ENCODE measurements at places on chromosomes 1 and 21.

GRCh38 chr1:117201808-117202207, 8.9 kb downstream of the VTCN1 start:
- no peak for DNase-seq

DNA sequence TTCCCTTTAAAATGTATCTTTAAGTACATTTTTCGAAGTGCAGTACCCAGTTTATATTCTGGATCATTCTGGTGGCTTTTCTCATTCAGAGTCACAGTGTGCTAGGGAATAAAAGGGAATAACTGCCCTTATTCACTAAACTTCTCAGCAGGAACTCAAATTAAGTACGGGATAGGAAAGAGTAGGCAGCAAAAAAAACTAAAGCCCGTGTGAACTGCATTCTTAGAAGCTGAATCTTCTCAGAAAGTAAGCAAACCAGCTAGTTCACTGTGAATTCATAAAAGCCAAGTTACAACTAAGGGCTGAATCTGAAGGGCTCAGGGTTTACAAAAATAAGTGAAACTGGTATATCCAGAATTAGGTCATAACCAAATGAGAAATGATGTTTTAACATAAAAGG, 22.0 kb downstream of the PRPF38A start:
- DNase-seq: no peak

- DNase-seq: no peak
These were observed 54.0 kb upstream of the BOLA1 start for GRCh38 chr1:149845416-149845815.

DNA sequence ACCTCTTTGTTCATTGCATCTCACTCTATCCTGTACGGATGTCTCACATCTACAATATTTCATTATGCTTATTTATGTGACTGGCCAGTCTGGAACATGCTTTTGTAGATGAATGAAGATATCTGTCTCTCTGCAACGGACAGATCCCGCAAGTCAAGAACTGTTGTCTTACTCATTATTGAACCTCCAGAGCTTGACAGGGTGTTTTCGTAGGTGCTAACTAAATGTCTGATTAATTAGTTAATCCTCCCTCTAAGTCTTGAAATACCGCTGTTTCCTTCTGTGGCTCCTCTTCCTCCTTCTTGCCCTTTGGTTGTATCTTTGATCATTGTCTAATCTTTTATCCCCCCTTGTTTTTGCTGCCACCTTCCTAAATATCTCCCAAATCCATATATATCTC, 3.2 kb upstream of the C1orf162 start:
- DNase-seq: no peak

DNA sequence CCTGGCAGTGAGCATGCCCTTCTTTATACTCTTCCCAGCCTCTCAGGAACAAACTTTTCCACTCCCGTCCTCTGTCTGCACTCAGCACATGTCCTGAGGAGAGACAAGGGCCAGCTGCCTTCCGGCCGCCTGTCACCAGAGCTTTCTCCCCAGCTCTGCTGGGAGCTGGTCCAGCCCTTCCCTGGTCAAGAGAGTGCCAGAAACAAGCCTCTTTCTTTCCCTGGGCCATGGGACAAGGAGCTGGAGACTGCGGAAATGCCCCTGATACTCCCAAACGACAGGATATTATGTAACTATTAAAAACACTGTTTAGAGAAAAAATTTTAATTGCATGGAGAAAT, 10.4 kb downstream of the LAMB3 start:
- DNase-seq: no peak

DNA sequence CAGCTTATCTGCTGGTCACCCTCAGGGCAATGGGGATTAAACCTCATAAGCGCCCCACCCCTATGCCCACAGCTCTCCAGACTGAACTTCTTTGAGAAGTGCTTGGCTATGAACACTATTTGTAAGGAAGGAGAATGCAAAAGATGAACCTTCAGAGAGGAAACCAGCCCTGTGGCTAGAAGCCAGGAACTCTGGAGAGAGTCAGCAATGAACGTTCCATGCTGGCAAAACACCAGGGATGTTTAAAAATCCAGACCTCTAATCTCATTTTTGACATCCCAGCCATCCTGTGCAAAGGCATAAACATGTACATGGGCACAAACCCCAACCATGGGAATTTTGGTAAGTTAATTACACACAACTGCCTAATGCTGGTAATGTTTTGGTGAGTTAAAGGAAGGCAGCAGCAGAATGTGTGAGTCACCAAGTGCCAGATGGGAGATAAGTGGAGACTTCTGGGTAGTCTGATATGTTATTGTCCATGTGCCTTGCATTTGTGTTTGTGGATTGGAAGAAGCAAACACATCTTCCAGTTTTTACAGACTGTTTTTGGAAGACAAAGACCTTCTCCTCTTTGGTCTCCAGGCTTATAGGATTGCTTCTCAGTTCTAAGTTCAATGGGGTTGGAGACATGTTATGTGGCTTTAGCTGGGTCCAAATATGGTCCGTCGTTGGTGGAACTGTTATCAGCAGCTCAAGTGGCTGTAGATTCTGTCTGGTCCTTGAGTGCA, 174.1 kb upstream of the ETV3 start:
- peak; percentile 38 for DNase-seq

DNA sequence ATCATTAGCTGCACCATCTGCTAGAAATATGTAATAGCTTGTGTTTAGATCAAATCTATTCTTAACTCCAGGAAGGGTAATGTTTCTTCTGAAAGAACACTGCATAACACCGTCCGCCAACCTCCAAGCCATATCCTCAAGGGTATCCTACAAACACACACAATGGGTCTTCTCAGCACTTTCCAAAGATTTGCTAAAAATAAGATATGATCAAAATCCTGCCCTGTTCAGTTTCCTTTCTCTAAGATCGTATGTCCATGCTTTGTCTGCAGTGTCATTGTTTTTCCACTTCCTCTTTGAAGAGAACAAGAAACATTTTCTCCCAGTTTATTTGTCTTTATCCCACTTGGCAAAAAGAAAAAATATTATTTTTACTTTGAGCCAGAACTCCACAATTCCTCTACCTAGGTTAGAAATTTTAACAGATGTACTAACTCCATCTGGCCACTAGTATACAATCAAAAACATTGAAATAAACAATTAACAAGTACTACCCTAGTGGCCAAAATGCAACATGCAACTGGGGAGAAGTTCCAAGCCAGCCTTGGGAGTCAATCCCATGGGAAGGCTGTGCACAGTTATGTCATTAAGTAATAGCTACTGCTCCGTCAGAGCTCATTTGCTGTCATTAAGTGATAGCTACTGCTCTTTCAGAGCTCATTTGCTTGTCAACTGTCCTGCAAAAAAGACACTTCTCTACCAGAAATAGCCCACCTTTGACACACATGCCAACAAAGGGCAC, 37.8 kb downstream of the FRRS1 start:
- DNase-seq: peak; percentile 13

DNA sequence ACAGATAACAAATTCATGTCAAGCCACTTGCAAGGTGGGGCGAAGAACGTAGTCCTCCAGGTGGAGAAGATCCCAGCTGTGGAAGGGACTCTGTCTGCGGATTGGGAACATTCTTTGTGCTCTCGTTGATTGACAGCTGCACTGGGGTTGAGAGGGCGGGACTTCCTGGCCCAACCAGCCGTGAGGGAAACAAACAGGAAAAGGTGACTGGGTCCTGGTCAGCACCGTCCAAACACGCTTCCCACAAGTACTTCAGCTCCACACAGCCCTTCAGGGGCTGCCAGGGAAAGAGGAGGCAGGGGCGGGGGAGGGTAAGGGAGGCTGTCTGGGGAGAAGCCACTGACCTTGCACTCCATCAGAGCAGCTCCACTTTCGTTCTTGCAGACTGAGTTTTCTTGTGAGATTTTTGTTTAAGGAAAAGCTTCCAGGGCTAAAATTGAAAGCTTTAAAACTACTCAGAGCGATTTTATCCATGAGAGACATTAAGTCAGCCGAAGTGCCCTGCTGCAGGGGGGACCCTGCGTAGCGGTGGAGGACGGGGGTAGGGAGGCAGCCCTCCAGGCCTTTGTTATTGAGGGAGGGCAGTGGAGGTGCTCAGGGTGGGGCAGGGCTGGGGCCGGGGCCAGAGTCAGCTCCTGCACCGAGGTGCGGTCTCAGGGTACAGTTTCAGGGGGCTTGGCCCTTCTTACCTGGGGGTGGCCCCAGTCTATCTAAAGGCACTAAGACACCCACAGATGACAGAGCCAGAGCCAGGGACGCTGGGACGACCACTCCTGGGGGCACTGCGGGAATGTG, 21.6 kb upstream of the STUM start:
- no peak for DNase-seq

GRCh38 chr1:93995837-93996536, 86.8 kb upstream of the GCLM start:
- no peak for DNase-seq

- no peak for DNase-seq
These were observed 46.3 kb downstream of the COL18A1 start for GRCh38 chr21:45451091-45451740.

GRCh38 chr1:12778061-12778460, 4.5 kb downstream of the PRAMEF12 start:
- no peak for DNase-seq

DNA sequence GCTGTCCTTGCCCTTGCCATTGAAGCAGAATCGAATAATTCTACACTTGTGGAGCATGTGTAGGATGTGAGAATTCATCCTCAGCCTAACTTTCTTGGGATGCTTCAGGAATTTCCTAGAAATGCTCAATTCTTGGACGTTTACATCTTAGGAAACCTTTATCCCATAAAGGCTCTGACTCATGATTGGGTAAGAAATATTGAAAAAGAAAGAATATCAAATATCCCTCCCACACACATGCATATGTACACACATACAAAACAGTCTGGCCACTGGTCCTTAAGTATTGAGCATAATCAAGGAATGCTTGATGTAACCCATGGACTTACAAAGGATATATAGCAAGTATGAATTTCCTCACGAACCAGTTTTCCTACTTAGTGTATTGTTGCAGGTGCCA, 83.9 kb upstream of the IPO9 start:
- no peak for DNase-seq

- no peak for DNase-seq
These were observed 37.9 kb downstream of the LHX4 start for GRCh38 chr1:180267761-180268555.

DNA sequence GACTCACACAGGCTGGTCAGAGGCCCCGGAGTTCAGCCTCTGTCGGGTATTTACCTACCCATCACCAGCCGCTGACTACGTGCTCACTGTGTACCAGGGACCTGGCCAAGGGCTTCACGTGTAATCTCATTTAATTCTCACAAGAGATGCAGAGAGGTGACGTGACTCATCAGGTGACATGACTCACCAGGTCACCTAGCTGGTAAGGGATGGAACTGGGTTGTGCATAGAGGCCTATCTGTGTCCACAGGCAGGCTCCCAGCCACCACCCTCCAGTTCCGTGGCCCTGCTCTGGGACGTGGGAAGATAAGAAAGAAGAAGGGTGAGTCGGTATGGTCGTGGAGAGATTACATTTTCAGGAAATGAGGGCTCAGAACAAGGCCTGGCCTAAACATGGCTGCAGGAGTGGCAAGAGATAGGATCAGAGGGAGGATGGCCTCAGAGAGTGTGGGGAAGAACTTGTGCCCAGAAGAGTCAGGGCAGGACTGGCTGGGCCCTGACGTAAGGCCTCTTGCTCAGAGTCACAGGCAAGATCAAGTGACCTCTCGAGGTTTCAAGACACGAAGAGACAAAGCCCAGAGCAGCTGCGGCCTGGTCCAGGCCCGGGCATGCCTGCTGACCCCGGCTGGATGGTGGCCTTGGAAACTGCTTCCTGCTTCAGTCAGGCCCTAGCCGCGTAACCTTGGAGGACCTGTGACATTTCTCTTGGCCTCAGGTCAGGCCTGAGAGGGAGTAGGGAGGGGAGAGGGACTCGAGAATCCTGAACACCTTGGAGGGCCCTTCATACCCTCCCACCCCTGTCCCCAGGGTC, 52.7 kb upstream of the WASF2 start:
- no peak for DNase-seq

DNA sequence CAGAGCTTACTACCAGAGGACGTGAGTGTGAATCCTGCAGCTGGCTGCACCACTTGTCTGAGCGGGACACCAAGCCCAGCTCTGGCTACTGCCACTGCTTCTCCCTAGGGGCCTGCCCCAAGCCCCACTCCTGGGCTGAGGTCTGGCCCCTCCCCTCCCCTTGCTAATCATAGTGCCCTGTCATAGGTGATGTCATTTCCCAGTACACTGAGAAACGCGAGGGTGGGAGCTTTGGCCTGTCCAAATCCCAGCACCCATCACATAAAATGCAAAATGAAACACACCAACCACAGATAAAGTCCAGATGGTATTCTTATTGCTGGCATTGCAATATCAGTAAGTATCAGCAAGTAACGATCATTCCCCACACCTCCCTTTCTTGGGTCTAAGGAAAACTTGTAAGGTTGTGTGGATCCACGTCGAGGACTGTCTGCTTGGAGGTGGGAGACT, 77.7 kb downstream of the TOMM20 start:
- DNase-seq: peak; percentile 76

DNA sequence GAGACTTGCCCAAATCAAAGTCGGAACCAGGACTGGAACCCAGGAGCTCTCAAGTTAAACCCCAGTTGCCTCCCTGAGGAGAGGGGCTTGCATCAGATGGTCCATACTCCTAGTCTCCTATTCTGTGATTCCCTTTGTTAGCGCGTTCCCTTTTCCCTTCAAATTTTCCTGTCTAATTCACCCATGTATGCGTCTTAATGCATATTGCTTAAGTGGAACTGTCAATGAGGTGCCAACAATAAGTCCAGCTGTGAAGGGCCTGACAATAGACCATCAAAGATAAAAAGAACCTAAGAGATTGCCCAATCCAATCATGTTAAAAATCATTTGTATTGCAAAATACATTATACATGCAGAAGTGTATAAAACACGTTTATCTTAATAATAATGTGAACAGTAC, 634 bp upstream of the SPATA6 start:
- no peak for DNase-seq

- DNase-seq: no peak
These were observed 1.6 kb upstream of the IFNGR2 start for GRCh38 chr21:33401630-33401992.

DNA sequence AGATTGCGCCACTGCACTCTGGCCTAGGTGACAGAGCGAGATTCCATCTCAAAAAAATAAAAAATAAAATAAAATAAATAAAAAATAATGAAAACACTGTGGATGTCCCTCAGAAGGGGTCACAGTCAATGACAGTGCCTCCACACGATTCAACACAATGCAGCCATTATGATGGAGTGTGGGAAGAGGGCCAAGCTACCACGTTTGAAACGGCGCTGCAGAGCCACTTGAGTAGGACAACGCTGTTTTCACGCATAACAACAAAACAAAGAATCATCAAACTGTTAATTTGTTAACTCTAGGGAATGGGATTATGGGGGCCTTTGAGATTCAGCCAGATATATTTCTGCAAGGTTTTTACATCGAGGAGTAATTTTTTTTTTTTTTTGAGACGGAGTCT, 36.5 kb downstream of the NKAIN1 start:
- no peak for DNase-seq

- DNase-seq: no peak
These were observed 638 bp upstream of the OLIG2 start for GRCh38 chr21:33025106-33025488.
